ENCODE measurements at places on chromosomes 12 and 14.

DNA sequence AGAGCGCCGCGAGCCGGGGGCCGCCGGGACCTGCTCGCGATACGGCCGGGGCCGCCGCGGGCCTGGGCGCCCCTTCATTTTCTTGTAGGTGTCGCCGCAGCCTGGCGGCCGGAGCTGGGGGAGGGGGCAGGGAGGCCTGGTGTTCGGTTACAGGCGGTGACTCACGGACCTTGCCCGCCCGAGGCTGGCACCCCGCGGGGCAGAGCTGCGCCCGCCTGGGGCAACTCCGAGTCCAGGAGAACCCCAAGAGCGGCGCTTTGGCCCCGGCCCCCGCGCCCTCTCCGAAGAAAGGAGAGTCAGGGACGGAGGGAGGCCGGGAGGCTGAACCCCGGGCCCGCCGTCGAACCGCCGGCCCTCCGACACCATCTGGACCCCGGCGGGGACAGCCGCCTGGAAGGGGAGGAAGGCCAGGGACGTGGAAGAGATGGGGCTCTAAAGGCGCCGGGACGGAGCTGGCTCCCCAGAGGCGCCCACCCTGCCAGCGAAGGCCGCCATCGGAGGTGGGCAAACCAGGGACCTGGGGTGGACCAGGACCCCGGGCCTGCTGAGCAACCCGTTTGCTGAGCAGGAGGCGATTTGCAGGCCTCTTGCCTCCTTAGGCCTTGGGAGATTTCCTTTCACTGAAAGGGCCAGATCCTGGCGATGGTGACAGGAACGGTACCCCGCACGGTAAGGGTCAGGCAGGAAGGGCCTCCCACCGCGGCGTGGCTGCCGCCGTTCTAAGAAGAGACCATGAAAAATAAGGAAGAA is 843 bp upstream of the NUAK1 start:
- DNase-seq, result no peak
- H3K4me1 ChIP-seq, result peaks cover 24% of the 10 kb centered on the region
- H3K27me3 ChIP-seq, result peaks cover 76% of the 10 kb centered on the region
- H3K4me3 ChIP-seq, result peak overlapping the region; percentile 62

GRCh38 chr14:36816481-36816880 is 154.8 kb downstream of the PAX9 start:
- H3K4me3 ChIP-seq, result no peak overlapping the region
- no peaks in the 10 kb centered on the region for H3K36me3 ChIP-seq
- no peaks in the 10 kb centered on the region for H3K27me3 ChIP-seq
- DNase-seq, result no peak
- H3K4me1 ChIP-seq, result no peaks in the 10 kb centered on the region
- H3K27ac ChIP-seq, result no peak overlapping the region

GRCh38 chr12:104207416-104208205 is 8.0 kb upstream of the TXNRD1 start:
- no peak for DNase-seq
- H3K4me1 ChIP-seq, result no peaks in the 10 kb centered on the region
- no peak overlapping the region for H3K4me3 ChIP-seq
- H3K36me3 ChIP-seq, result no peaks in the 10 kb centered on the region
- peaks cover 16% of the 10 kb centered on the region for H3K27me3 ChIP-seq

DNA sequence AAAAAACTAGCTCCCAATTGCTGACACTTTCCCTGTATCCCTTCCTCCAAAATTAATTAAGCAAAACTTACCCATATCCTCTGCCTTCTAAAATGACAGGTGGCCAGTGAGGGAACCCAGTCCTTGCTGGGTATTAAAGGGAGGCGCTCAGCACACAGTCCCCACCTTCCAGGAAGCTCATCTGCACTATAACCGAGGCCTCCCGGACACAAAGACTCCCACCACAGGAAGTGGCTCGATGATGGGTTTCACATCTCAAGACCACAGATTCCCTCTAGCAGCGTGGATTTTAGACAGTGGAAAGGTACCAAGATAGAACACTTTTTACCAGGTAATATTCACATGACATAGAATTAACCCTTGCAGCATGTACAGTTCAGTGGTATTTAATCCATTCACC is 126.8 kb upstream of the NCOR2 start:
- no peaks in the 10 kb centered on the region for H3K36me3 ChIP-seq
- H3K27me3 ChIP-seq, result peaks cover 24% of the 10 kb centered on the region
- peak overlapping the region; percentile 51 for H3K4me3 ChIP-seq
- peaks cover 10% of the 10 kb centered on the region for H3K4me1 ChIP-seq
- DNase-seq, result peak; percentile 27

DNA sequence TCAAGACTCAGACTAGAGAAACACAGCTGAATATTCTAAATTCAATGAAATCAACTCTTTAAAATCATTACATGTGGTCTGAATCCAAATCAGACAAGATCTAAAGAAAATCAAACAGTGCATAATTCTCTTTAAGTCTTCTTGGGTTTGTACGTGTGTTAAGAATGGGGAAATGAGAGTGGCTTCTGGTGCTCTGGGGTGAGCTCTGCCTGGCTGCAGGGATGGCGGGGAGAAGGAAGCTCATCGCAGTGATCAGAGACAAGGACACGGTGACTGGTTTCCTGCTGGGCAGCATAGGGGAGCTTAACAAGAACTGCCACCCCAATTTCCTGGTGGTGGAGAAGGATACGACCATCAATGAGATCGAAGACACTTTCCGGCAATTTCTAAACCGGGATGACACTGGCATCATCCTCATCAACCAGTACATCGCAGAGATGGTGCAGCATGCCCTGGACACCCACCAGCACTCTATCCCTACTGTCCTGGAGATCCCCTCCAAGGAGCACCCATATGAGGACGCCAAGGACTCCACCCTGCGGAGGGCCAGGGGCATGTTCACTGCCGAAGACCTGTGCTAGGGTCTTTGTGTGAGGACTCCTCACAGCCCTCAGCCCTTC is 20.9 kb downstream of the SENP1 start:
- H3K4me1 ChIP-seq, result no peaks in the 10 kb centered on the region
- peaks cover 65% of the 10 kb centered on the region for H3K36me3 ChIP-seq
- H3K4me3 ChIP-seq, result no peak overlapping the region
- H3K27ac ChIP-seq, result no peak overlapping the region

- H3K4me1 ChIP-seq, result peaks cover 5% of the 10 kb centered on the region
- H3K27me3 ChIP-seq, result no peaks in the 10 kb centered on the region
- no peaks in the 10 kb centered on the region for H3K36me3 ChIP-seq
- no peak for DNase-seq
- H3K4me3 ChIP-seq, result no peak overlapping the region
Measured at GRCh38 chr12:110860833-110861296, 14.1 kb downstream of the CCDC63 start.

DNA sequence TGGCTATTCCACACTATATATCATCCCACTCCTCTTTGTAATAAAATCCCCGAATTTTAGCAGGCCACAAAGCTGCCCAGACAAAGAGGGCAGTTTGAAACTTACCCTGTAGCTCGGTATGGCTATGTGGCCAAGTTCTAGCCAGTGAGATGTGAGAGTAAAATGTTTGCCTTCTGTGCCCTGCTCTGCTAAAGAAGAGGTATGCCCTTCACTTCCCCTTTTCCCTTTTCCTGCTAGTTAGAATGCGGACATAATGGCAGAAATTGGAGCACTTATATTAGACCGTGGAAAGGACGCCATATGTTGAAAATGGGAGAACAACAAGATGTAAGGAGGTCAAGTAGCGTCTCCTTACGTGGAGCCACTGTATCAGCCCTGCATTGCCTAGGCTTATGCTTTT is 11.5 kb upstream of the CCDC91 start:
- H3K27me3 ChIP-seq, result peaks cover 16% of the 10 kb centered on the region
- no peaks in the 10 kb centered on the region for H3K36me3 ChIP-seq
- no peaks in the 10 kb centered on the region for H3K4me1 ChIP-seq
- DNase-seq, result no peak

- peaks cover 9% of the 10 kb centered on the region for H3K36me3 ChIP-seq
- H3K27me3 ChIP-seq, result no peaks in the 10 kb centered on the region
- DNase-seq, result no peak
- no peaks in the 10 kb centered on the region for H3K4me1 ChIP-seq
- no peak overlapping the region for H3K4me3 ChIP-seq
Measured at GRCh38 chr12:104355630-104356029, 52.1 kb downstream of the EID3 start.

DNA sequence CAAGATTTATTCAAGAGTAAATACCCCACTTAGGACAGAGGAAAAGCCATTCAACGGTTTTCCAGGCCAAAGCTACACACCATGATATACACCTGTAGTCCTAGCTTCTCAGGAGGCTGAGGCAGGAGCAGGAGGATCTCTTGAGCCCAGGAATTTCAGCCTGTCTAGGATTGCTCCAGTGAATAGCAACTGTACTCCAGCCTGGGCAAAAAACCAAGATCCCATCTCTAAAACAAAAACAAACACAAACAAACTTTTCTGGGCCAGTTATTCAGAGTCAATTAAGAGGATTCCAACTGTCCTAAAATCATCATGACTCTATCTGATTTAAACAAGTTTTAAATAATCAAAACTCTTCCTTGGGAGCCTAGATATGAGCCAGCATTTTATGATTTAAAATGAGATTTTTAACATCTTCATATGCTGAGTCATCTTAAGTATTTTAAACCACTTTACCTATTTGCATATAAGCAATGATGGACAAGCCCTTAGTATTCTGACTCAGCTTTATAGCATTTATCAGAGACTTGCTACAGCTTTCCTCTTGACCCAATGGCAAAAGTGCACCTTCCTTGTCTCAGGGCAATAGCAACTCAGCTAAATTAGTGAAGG is 77.1 kb downstream of the KCNMB4 start:
- H3K27me3 ChIP-seq, result peaks cover 22% of the 10 kb centered on the region
- H3K4me1 ChIP-seq, result no peaks in the 10 kb centered on the region
- no peak for DNase-seq
- H3K4me3 ChIP-seq, result no peak overlapping the region

DNA sequence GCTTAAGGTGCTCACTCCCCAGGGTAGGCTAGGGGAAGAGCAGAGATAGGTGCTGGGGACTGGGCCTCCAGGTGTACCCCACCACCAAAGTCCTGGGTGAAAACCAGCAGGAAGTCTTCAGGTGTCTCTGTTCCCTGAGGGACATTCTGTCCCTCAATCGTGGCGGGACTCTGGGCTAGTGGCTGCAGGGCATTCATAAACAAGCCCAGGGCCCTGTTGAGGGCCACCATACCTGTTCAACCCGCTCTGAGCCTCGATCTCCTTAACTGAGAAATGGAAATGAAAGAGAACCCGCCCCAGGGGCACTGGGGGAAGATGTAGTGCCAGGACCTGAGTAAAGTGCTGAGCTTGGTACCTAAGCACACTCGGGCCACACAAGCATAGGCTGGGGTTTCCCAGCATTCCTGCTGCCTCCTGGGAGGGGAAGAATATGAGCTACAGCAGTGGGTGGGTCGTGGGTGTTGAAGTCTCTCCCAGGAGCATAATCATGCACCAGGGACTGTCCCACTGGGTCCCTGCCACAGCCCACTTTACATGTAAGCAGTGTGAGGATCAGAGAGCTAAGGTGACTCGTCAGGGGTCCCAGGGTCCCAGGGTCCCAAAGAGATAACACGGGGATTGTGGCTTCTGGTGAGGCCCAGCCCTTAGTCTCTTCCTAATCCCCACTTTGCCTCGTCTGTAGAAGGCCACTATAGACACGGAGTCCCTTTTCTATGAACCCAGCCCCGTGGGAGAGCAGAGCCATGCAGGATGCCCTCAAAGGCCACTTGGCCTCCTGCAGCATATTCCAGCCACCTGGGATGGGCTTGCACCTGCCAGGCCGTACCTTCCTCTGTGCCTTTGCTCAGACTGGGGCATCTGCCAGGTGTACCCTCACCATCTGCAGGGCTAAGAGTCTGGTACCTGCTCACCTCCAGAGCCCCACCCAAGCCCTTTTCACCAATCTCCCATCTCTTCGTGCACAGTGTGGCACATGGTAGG is 14.4 kb downstream of the FAM222A start:
- no peak overlapping the region for H3K4me3 ChIP-seq
- H3K36me3 ChIP-seq, result no peaks in the 10 kb centered on the region
- H3K27me3 ChIP-seq, result peaks cover 5% of the 10 kb centered on the region
- H3K4me1 ChIP-seq, result no peaks in the 10 kb centered on the region
- DNase-seq, result no peak

GRCh38 chr14:77055306-77055705 is 26.8 kb upstream of the IRF2BPL start:
- H3K27me3 ChIP-seq, result no peaks in the 10 kb centered on the region
- H3K4me1 ChIP-seq, result peaks cover 4% of the 10 kb centered on the region
- no peak overlapping the region for H3K4me3 ChIP-seq

DNA sequence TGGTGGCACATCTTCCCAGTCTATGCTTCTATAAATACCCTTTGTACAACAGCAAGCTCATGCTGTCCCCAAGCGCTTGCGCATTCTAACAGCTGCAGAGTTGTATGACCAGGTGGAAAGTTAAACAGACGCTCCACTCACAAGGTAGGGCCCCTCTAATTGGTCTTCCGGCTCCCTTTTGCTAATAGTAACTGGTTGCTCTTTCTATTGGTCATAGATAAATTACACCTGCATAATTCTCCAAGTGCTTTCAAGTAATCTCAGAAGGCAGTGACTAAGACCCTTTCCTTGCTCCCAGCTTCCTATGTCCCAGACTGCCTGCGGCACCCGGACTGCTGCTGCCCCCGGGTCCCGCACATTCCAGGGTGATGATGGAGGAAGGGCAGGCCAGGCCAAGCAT is 6.1 kb upstream of the TSPAN9 start:
- H3K4me3 ChIP-seq, result no peak overlapping the region
- no peaks in the 10 kb centered on the region for H3K4me1 ChIP-seq
- no peak overlapping the region for H3K27ac ChIP-seq
- no peak for DNase-seq
- peaks cover 32% of the 10 kb centered on the region for H3K27me3 ChIP-seq

GRCh38 chr12:23930599-23930998 is 18.9 kb downstream of the SOX5 start:
- no peak overlapping the region for H3K4me3 ChIP-seq
- no peaks in the 10 kb centered on the region for H3K36me3 ChIP-seq
- no peak for DNase-seq
- H3K27me3 ChIP-seq, result no peaks in the 10 kb centered on the region
- H3K4me1 ChIP-seq, result no peaks in the 10 kb centered on the region

DNA sequence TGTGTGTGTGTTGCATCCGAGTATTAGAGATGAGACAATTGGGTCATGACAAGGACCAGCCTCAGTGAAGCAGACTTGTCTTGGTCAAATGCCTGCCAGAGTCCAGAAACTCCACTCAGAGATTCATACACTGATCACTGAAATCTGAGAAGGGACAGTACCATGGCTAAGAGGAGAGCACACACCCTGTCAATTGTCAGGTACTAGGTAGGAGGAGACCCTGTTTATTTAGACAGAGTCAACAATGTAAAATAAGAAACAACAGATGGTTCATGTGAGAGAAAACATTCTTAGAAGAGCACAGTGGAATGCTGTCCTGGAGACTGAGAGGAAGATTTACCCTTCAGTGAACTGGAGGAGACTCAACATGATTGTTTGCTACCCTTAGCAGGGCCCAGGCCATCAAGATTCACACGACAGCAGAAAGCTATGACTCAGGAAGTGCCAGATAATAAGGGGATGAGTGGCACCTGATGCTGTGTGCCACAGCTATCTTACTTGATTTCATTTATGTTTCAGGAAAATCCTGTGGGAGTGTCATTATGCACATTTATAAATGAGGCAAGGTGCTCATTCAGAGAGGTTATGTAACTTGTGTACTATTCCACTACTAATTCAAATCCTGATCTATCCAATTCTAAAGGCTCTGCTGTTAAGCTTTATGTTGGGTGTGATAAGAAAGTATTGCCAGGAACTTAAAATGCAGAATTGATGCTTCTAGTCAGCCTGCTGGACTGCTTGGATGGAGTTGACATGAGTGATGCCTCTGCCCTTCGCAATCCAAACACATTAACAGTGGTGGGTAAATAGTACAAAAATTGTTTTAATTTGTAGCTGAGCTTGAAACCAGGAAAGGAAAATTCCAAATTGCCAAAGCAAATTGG is 136.6 kb upstream of the NEDD1 start:
- no peak for DNase-seq
- no peaks in the 10 kb centered on the region for H3K36me3 ChIP-seq
- no peaks in the 10 kb centered on the region for H3K4me1 ChIP-seq
- H3K27ac ChIP-seq, result no peak overlapping the region
